Stimulated activated CD8-positive, alpha-beta memory T cell treated with anti-CD3 and anti-CD28 coated beads, Interleukin-7, amount 100 ng/mL, for 1 hour (primary cell): ENCODE measurements at places on chromosomes 4 and X.

DNA sequence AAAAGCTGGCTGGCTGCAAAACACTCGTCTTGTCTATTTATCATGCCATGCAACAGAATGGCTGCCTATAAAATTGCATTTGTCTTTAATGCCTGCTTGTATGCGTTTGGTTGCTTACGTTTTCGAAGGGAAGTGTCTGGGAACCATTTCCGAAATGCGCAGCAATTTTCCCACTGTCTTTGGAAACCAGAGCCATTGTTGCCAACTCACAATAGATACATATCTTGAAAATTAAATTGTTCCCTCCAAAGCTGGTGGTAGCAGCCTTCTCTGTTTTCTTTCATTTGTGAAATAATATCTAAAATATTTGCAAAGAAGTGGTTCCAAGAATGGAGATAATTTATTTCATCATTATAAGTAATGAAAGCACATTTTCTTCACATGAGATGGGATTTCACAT lies 53.4 kb downstream of the MAMLD1 start:
- no peak for DNase-seq

DNA sequence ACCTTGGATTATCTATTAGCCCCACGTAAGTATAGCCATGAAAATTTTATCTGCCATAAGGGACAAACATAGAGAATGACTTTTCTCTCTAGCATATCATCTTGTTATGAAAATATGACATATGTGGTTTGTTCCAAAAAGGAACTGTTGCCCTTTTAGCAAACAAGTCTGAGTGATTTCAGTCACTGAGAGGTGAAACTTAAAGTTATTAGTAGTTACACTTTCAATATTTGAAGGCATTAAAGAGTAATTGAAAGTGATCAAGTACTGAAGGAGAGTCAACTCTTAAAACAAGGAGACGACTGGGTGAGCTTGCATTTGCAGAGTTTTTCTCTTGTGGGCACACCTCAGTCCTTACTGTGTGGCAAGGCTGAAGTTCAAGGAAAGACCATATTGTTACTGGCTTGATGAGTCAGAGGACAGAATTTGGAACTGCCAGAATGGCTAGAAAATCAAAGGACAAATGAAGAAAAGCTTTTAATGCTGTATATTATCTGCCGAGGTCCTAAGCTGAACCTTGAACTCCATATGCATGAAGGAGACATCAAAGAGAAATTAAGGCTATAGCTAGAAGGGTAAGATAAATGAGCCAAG lies 205.1 kb upstream of the EMCN start:
- no peak for DNase-seq

GRCh38 chr4:101356928-101357327 lies 9.6 kb upstream of the PPP3CA start:
- no peak for DNase-seq

GRCh38 chr4:48665555-48666186 lies 114.4 kb downstream of the FRYL start:
- DNase-seq = no peak

GRCh38 chr4:183905593-183906488 lies 734 bp downstream of the STOX2 start:
- DNase-seq = no peak

DNA sequence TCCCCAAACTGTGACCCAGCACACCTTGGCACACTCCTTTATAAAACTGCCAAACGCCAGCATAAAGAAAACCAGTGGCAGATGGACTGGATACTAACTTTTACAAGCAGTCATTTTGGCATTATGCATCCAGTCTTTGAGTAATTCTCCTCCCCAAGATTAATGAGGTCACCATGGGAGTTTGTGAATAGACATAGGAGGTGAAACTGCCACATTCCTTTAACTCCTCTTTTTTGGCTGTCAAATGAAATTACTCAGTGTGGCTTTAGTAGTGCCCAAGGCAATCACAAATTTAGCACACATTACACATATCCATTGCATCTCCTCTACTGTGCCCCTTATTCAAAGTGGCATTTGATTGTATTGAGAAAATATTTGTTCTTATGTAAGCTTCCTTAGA lies 315.3 kb upstream of the FGF13 start:
- DNase-seq = no peak

DNA sequence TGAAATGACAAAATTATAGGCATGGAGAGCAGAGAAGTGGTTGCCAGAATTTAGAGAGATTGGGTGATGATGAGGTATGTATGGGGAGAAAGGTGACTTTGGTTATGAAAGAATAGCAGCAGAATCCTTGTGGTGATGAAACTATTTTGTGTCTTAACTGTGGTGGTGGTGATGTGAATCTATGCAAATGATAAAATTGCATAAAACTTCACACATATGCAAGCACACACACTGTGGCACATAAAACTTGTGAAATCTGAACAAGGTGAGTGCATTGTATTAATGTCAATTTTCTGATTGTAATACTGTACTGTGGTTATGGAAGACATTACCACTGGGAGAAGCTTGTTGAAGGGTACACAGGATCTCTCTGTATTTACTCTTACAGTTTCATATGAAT lies 91.0 kb downstream of the IL15 start:
- DNase-seq = no peak

GRCh38 chrX:122739770-122740169 lies 444.3 kb upstream of the GRIA3 start:
- no peak for DNase-seq

DNA sequence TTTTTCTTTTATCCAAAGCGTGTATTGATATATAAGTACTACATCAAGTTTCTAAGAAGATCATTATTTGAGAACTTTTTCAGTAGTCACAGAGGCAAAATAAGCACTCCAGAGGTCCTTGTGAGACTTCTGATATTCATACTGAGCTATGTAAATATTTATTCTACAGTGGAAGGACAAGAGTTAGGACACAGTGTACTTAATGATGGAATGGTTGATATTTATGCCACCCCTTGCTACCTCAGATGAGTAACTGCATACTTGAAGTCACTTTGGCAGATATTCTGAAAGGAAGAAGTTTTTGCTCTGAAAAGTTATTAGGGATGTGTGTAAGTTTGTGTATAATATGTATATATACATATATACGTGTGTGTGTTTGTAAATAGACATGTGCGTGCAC lies 30.3 kb downstream of the MAGEA1 start:
- DNase-seq = no peak

DNA sequence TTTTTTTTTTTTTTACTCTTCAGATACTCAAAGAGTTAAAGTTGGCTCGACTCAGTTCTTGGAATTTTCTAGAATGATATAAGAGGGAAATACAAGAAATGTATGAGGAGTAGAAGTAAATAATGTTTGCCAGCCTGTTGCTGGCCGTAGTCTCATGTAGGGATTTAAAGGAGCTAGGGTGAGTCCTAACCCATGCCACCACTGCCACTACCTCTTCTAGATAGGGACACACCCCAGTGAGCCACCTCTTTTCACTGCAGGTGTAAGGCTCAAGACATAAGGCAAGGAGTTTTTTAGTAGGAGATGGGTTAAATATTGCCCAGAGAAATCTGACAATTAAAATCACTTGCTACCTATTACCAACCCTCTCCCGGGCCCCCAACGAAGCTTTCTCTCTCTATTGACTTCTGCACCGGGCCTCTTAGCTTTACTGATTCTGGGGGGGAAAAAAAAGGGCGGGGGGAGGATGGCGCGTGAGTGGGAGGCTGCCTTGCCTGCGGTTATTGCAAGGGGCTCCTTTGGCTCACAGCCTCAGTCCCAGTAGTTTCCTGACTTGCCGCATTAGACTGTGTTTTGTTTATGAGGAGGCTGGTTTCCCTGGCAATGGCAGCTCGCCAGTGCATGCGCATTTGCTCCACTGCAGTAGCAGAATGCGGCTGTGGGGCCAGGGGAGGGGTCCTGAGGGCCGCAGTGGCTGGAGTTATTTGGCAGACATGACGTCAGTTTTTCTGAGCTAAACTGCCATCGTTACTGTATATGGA lies 3.0 kb downstream of the LINC00632 start:
- no peak for DNase-seq

GRCh38 chr4:128846063-128846462 lies 36.6 kb downstream of the JADE1 start:
- no peak for DNase-seq

- no peak for DNase-seq
Observed at GRCh38 chrX:50103866-50104566, 96.8 kb downstream of the AKAP4 start.

- no peak for DNase-seq
Observed at GRCh38 chr4:85979276-85979675, 380.6 kb downstream of the MAPK10 start.

- no peak for DNase-seq
Observed at GRCh38 chr4:60655356-60655755, 544.8 kb upstream of the ADGRL3 start.

GRCh38 chrX:23365541-23365940 lies 30.9 kb downstream of the PTCHD1 start:
- no peak for DNase-seq

DNA sequence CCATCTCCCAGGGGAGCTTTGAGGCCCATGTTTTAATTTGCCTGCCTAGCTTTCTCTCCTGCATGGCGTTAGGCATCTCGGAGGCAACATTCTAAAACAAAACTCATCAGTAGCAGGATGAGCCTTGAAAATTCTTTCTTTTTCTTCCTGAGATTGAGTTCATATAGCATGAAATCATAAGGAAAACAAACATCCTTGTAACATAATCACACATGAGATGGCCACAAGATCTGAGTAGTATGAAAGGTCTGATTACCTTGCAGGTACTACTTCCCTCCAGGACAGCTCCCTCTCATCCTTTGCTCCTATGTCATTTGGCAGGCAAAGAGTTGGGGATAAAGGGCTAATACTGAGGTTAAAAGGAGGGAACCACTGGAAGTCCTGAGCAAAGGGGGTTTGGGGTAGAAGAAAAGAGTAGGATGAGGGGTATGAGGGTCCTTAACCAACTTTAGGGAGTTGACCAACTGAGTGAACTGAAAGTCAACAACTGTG lies 37.5 kb upstream of the CXCL8 start:
- DNase-seq = no peak

- DNase-seq = no peak
Observed at GRCh38 chr4:83109480-83110222, 4.9 kb downstream of the PLAC8 start.

- DNase-seq = no peak
Observed at GRCh38 chrX:141936080-141936479, 32.4 kb downstream of the MAGEC1 start.

- no peak for DNase-seq
Observed at GRCh38 chr4:66429276-66429675, 759.0 kb upstream of the EPHA5 start.

GRCh38 chr4:36508394-36508793 lies 227.0 kb downstream of the DTHD1 start:
- DNase-seq = no peak

GRCh38 chr4:20832826-20833225 lies 132.6 kb downstream of the PACRGL start:
- no peak for DNase-seq

DNA sequence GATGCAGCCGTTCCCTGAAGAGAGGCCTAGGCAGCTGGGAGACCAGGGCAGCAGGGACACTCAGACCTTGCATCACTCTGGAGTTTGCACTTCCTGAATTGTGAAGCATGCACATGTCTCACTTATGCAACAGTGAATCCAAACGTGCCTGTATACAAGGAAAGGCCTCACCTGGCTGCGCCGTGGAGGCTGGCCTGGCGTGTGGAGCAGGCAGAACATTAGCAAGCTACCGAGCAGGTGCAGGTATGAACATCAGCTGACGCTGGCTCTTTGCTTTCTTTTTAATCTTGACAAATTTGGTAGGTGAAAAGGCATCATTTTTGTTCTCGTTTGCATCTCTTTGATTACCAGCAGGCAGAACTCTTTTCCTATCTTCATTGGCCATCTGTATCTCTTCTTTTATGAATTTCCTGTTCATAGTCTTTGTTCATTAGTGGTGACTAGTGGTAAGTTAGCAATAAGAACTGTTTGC lies 37.1 kb upstream of the IRAK1 start:
- DNase-seq = no peak

DNA sequence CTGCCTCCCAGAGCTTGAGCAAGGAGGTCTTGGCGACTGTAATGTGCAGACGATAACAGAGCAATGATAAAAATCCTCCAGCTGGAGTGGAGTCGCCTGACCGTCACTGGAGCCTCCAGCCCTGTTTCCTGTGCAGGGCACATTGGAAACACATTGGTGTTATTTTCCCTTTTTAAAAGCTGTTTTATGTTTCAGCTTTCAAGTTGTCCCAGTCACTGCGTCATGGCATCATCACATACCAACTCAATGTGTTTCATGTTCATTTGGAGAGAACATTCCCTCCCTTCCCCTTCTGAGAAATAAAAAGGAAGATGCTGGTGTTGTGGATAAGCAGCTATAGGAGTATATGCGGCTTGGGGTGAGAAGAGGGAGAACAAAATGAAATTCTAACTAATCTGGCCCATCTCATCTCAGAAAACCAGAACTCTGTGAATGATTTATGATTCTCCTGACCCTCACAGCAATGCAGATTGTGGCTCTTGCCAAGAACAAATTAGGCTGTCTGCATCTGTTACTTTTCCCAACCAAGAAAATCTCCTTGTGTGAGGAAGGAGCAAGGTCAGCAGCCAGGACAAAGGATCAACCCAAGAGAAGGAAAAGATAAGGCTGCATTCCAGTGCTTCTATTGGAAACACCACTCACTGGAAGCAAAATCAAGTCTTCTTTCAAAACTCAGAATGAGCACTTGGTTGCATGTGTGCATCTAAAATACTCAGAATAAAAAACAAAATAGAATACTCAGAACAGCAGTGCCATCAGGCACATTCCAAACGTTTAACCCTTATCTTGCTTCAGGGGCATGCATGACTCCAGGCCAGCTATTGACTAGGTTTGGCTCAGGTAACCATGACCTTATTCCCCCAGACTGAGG lies 134.4 kb downstream of the RASL11B start:
- DNase-seq = no peak

DNA sequence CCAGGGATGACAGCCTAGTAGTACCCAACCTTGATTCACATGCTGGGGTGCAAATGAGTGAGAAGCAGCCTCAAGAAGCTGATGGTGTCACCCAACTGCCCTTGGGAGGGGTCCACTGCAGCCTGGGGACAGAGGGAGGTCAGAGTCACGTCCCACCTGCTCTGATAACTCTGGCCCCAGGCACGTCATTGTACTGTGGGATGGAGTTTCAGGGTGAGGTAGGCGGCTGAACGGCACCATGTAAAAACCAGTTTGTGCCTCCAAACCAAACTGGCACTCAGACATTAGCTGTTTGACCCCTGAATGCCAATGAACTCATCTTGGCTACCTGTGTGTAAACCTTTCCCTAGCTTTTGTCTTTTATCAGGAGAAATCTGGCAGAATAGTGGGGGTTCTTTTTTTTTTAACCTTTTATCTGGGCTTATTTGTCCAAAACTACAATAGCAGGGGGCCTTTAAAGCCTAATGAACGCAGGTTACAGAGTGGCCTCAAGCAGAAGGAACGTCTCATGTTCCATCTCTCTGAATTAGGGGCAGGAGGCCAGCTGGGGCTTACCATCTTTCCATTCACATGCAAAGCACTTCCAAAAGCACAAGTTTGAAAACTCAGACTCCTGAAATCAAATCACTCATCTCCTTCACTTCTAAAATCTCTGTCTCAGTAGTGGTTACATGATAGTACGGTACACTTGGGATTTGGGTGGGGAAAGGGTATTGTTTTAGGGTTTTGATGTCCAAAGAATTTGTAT lies 89.4 kb downstream of the IRF2 start:
- no peak for DNase-seq
